CD4-positive, alpha-beta T cell treated with Interleukin-17A for 4 hours (primary cell): ENCODE measurements at places on chromosomes 2 and 18.

- no peak for DNase-seq
Observed at GRCh38 chr2:100365434-100365833, 43.1 kb upstream of the LONRF2 start.

DNA sequence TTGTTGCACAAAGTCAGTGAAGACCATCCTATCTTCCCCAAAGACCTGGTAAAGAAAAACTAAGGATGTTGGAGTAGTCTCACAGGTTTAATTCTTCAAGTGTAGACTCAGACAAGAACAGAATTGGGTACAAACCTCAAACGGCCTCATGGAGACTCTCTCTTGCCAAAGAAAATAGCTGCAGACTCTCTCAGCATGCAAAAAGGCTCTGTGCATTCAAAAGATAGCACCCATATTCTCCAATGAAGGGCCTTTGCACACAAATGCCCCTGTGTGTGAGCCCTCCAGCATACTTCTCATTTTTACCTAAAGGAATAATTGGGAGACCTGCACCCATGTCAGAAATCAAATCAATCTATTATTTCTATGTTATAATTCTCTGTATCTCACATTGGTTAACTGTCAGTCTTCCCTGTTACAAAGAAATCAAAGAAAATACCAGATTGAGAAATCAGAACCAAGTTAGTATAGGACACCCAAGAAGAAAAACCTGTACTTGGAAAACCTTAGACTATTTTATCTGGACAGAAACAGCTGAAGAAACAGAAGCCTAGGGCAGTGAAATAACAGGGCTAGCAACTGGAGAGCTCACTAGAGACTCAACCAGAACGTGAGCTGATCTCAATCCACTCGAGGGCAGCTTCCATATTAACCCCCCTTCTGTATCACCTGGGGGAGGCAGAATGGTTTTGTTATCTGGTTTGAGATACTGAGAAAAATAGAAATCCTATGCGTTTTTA lies 134.7 kb upstream of the DNAJC10 start:
- DNase-seq, result no peak

DNA sequence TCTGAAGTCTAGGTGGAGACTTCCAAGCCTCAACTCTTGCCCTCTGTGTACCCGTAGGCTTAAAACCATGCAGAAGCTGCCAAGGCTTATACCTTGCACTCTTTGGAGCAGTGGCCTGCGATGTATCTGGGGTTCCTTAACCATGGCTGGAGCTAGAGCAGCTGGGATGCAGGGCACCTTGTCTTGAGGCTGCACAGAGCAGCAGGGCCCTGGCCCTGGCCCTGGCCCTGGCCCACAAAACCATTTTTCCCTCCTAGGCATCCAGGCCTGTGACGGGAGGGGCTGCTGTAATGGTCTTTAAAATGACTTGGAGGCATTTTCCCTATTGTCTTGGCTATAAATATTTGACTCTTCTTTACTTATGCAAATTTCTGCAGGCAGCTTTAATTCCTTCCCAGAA lies 19.2 kb downstream of the SERPINB4 start:
- no peak for DNase-seq

DNA sequence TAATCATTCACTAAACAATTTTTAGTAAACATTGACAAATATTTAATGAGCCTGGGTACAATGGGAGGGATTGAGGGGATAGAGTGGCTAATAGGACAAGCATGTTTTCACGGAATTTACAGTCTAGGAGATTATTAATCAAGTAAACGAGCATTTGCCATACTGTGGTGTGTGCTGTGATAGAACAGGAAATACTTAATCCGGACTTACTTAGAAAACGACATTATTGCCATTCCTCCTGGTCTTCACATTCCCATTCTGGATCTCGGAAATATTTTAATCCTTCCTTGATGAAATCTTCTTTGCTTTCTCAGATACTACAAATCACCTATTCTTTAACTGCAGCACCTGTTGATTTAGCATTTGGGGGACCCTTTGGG lies 905 bp downstream of the TTLL4 start:
- no peak for DNase-seq

GRCh38 chr2:212537726-212538304 lies 787 bp downstream of the ERBB4 start:
- no peak for DNase-seq

DNA sequence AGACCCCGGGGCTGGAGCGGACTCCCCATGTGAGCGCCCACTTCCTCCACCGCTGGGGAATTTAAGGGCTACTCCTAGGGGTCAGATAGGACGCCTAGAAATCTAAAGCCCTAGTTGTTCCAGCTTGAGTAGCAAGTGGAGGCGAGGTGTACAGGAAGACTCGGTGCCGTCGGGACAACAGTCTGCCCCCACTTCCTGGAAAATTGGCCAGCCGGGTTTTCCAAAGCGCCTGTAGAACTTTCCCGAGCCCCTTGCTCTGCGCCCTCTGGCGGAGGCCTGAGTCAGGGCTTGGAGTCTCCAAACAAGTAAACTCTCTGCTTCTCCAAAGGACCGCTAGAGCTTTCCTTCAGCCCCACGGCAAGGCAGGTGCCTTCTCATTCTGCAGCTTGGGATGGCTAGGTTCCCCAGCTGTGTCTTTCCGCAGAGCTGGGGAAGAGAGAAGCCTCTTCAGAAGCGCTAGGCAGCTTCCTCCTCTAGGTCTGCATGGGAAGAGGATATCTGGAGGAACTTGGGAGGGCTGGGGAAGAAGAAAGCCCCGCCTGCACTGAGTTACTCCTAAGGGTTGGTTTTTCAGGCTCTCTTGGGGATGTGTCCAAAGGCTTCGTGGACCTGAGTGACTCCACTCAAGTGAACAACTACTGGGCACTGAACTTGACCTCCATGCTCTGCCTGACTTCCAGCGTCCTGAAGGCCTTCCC lies 681 bp downstream of the SPR start:
- peak; percentile 62 for DNase-seq

GRCh38 chr18:46842583-46842982 lies 74.7 kb downstream of the PIAS2 start:
- DNase-seq, result no peak

DNA sequence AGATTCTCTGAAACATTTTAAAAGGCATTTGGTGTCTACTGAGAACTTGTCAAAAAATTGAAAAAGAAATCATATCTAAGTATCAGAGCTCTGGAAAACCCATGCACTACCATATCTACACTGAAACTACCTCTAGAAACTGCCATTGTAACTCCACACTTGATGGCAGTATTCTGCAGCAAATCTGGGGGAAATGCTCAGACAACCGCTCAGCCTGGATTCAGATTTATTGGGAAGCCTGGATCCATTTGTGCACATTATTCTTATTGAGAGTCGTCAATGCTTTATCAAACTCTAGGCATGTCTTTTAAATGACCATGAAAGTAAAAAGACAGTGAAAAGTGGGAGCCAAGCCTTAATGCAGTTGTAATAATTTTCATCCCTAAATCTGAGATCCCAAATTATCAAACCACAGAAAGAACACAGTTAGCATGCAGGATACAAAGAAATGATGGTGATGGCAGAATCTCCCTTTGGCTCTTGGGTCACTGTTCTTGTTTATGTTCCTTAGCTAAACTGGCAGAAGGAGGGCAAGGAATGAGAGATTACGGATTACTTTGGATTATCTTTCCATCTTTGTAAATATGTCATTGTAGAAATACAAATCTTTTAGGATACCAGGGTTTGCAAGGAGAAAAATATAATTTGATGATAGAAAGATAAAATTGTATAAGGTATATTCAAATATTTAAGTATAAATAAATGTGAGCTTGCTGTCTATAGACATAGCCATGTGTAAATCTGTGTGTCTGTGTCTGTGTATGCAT lies 512.1 kb upstream of the SYT4 start:
- DNase-seq, result no peak

- no peak for DNase-seq
Observed at GRCh38 chr2:112849956-112850355, 13.4 kb upstream of the IL1B start.

DNA sequence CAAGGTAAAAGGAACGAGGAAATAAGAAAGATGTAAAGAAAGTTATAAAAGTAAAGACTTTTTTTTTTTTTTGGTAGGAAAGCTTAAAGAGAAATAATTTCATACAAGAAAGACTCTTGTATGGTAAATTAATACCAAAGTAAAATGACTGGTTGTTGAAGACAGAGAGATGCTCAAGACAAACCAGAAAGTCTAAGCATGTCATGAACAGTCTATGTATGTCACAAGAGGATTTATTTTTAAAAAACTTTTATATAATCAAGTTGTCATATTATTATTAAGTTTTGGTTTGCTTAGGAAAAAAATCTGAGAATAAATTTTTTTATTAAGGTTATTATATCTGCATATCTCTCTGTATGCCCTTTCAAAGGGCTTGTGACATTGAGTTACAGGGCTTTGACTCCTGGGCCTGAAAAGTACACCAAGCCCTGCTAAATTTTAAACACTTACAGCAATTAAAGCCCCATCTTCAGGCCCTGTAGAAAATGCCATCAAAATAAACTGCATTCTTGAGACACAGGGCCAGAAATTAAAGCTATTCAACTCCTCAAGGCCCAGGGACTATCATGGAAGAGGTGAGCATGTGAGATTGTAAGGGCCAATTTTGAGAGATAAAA lies 10.9 kb upstream of the SGPP2 start:
- no peak for DNase-seq

GRCh38 chr2:134491771-134492441 lies 226.9 kb downstream of the TMEM163 start:
- no peak for DNase-seq

- DNase-seq, result no peak
Observed at GRCh38 chr2:58447586-58447985, 206.5 kb upstream of the FANCL start.

- DNase-seq, result no peak
Observed at GRCh38 chr2:70385204-70385603, 83.3 kb upstream of the FAM136A start.

GRCh38 chr2:64350996-64351395 lies 103.0 kb upstream of the LGALSL start:
- no peak for DNase-seq

GRCh38 chr2:28345619-28346018 lies 47.0 kb upstream of the FOSL2 start:
- DNase-seq, result no peak

DNA sequence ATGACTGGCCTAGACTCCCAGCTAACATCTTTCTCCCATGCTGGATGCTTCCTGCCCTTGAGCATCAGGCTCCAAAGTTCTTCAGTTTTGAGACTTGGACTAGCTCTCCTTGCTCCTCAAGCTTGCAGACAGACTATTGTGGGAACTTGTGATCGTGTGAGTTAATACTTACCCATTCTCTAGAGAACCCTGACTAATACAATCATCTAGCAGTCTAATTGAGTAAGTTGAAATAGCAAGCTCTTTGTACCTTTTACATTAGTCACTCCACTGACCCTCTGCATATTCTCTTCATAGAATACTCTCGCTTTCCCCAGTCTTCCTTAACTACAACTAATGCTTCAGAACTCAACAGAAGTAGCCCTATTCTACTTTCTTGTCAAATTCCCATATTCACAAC lies 434.6 kb upstream of the NXPH2 start:
- DNase-seq, result no peak

GRCh38 chr2:149597050-149597667 lies 9.6 kb upstream of the MMADHC start:
- no peak for DNase-seq

DNA sequence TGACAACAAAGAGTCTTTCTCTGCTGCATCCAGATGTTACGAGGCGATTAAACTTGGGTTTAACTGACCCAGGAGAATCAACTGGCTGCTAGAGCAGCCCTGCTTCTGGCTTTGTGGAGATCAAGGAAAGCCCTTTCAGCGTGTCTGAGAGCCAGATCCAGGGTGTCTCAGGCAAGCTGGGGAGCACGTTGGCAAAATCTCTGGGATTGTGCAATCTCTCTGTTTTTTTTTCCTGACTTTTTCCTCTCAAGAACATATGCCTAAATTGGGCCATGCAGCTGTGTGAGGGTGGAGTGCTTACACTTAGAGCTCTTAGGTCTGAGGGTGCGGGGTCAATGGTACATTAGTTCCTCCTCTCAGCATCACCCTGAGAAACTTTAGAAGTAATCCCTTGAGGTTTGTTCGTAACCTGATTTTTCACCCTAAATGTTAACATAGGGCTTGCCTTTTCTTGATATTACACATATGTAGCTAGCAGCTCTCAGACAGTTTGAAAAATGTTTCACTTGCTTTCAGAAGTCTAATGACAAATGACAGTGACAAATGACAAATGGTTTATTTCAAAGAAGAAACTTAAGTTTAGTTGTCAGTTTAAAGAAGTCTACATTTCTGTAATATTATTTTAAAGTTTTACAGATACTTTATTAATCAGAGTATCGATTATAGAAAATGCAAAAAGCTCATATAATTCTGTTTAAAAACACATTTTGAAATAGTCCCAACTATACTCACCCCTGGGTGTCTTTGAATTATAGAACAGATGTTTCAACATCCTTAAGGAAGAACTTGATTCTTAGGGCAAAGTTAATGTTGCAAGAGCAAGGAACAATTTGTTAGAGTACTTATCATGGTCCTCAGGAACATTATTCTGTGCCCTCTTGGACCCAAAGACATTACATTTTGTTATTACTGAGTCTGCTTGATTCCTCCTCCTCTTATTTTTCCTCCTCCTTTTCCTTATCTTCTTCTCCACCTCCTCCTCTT lies 38.4 kb upstream of the ZSWIM2 start:
- no peak for DNase-seq

GRCh38 chr2:112465382-112465781 lies 16.6 kb upstream of the TTL start:
- DNase-seq, result no peak
